ENCODE measurements at places on chromosomes 12 and 14. TPM values are rescaled to one million over a fixed set of nuclear protein-coding genes. Genes with fewer than 3 reads are reported as not detected.

The MSRB3 gene
- total RNA-seq: 26.0 TPM

The CD163L1 gene
- 9.7 TPM for total RNA-seq

The TPH2 gene
- not detected for total RNA-seq

The FAM161B gene
- 4.0 TPM for total RNA-seq

The EPS8 gene
- total RNA-seq: 57.6 TPM
